Hepatocyte (in vitro differentiated cells): ENCODE measurements at places on chromosomes 6 and 20.

GRCh38 chr20:36720510-36720909 lies 25.4 kb downstream of the NDRG3 start:
- H3K27me3 ChIP-seq, result no peaks in the 10 kb centered on the region
- no peaks in the 10 kb centered on the region for H3K4me1 ChIP-seq
- H3K36me3 ChIP-seq, result no peaks in the 10 kb centered on the region
- H3K4me3 ChIP-seq, result no peak overlapping the region
- no peak for DNase-seq

DNA sequence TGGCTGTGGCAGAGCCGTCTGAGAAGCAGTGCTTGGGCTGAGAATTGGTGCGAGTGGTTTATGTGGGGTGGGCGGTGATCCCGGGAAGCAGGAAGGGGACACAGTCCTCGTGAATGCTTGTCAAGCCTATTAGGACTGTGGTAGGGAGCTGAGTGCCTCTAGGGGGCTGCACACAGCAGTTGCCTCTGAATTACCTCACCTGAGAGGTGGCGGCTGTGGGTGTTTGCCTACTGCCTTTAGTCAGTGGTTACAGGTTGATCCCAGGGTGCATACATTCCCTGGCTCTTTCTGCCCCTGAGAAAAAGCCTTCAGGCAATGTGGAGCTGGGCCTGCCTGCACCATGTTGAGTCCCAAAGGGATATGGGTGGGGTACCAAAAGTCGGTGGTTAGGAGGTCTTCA lies 5.2 kb downstream of the AP5S1 start:
- no peak overlapping the region for H3K27ac ChIP-seq
- no peak for DNase-seq
- no peak overlapping the region for H3K4me3 ChIP-seq
- no peaks in the 10 kb centered on the region for H3K36me3 ChIP-seq
- no peaks in the 10 kb centered on the region for H3K27me3 ChIP-seq

DNA sequence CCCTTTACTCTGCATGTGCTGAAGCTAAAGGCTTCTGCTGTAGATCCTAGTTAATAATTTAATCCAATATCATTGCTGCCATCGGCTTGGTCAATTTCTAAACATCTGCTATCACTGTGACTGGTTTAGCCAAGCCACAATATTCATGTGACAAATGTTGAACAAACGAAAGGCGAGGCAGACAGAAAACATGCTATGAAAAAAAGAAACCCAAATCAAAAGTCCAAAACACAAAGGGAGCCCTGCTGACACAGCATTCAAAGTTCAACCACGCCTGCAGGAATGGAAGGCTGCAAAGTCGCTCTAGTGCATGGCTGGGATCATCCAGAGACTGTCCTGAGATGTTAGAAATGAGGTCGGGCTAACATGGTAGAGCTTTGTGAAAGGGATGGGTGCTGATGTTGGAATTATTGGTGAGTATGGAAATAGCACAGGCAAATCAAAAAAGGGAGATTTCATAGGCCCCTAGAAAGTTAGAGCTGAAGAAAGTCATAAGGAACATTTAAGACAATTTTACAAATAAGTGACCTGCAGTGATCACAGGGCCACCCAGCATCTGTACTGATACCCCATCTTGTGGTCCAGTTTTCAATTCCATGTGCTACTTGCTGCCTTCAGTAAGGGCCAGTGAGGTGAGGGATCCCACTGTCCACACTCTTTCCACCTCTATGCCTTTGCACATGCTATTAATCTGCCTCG lies 8.8 kb upstream of the NHSL1 start:
- H3K27ac ChIP-seq, result peak overlapping the region; percentile 88
- DNase-seq, result peak; percentile 61
- no peaks in the 10 kb centered on the region for H3K36me3 ChIP-seq
- H3K4me3 ChIP-seq, result no peak overlapping the region
- H3K27me3 ChIP-seq, result no peaks in the 10 kb centered on the region
- H3K4me1 ChIP-seq, result peaks cover 36% of the 10 kb centered on the region

GRCh38 chr6:90463359-90463758 lies 123.5 kb downstream of the MAP3K7 start:
- H3K4me3 ChIP-seq, result no peak overlapping the region
- no peaks in the 10 kb centered on the region for H3K36me3 ChIP-seq
- H3K27me3 ChIP-seq, result no peaks in the 10 kb centered on the region
- no peak for DNase-seq

DNA sequence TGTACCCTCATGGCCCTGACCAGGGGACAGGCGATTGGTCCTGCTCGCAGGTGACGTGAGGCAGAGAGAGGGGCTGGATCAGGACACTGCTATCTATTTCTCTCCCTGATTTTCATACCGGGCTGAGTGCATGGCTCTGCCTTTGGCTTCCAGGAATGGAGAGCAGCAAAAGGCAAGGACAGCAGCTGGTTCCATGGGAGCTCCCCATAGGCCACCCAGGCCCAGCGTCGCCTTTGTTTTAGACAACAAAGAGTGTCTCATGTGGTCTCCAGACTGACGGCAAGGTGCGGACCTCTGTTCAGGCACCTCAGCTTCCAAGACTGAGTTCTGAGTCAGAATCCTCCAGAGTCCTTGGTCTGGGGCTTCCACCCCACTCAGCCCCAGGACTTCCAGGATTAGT lies 123.1 kb downstream of the VEGFA start:
- no peaks in the 10 kb centered on the region for H3K36me3 ChIP-seq
- H3K4me3 ChIP-seq, result no peak overlapping the region
- H3K27me3 ChIP-seq, result no peaks in the 10 kb centered on the region
- no peak for DNase-seq

DNA sequence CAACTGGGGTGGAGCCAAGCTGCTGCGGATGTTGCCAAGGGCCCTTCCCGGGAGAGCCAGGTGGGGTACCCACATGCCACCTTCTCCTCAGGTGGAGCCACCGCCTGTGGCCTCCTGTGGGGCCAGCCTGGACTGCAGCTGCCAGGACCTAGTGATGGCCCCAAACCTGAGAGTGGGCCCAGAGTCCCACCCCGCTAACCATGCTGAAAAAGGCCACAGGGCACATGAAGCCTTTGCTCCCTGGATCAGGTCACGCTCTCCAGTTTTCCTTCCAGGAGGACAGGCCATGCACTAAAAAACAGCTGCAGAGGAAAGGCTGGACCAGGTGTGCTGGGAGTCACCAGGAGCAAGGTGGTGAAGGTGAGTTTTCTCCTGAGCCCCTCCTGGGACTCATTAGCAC lies 73.9 kb upstream of the SLC22A16 start:
- H3K27me3 ChIP-seq, result no peaks in the 10 kb centered on the region
- no peak overlapping the region for H3K27ac ChIP-seq
- no peaks in the 10 kb centered on the region for H3K36me3 ChIP-seq
- no peak overlapping the region for H3K4me3 ChIP-seq
- no peaks in the 10 kb centered on the region for H3K4me1 ChIP-seq

GRCh38 chr6:52103623-52104022 lies 16.2 kb upstream of the PKHD1 start:
- no peak for DNase-seq
- H3K4me1 ChIP-seq, result no peaks in the 10 kb centered on the region
- H3K36me3 ChIP-seq, result no peaks in the 10 kb centered on the region
- H3K27ac ChIP-seq, result no peak overlapping the region
- no peaks in the 10 kb centered on the region for H3K27me3 ChIP-seq

GRCh38 chr20:10519361-10520046 lies 84.4 kb downstream of the SLX4IP start:
- H3K4me3 ChIP-seq, result no peak overlapping the region
- H3K4me1 ChIP-seq, result peaks cover 20% of the 10 kb centered on the region
- H3K27ac ChIP-seq, result no peak overlapping the region
- H3K27me3 ChIP-seq, result no peaks in the 10 kb centered on the region

DNA sequence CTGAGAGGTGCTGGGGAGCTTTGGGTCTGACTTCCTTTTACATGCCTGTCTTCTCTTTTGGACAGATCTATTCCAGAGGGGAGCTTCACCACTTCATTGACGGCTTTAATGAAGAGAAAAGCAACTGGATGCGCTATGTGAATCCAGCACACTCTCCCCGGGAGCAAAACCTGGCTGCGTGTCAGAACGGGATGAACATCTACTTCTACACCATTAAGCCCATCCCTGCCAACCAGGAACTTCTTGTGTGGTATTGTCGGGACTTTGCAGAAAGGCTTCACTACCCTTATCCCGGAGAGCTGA lies 13.1 kb downstream of the PRDM1 start:
- no peaks in the 10 kb centered on the region for H3K36me3 ChIP-seq
- H3K4me3 ChIP-seq, result no peak overlapping the region
- peak overlapping the region; percentile 85 for H3K27ac ChIP-seq
- no peaks in the 10 kb centered on the region for H3K27me3 ChIP-seq
- peaks cover 23% of the 10 kb centered on the region for H3K4me1 ChIP-seq

DNA sequence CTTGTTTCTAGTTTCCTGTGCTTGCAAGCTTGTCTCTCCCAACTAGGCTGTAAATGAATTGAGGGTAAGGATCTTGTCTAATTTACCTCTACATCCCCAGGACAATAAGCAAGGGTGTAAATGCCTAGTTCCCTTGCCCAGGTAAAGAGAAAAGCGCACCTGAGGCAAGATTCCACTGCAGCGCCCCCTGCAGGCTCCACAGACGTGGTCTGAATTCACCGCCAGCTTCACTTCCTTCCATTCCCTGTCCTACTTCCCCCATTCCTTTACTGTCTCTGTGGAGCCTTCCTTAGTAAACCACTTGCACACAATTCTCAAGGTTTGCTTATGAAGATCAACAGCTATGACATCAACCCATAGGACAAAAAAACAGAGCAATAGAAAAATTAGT lies 42.3 kb downstream of the ANKEF1 start:
- no peaks in the 10 kb centered on the region for H3K36me3 ChIP-seq
- no peaks in the 10 kb centered on the region for H3K4me1 ChIP-seq
- no peak overlapping the region for H3K27ac ChIP-seq
- no peak overlapping the region for H3K4me3 ChIP-seq

GRCh38 chr6:63740709-63741108 lies 105.1 kb downstream of the PHF3 start:
- H3K27ac ChIP-seq, result no peak overlapping the region
- no peaks in the 10 kb centered on the region for H3K36me3 ChIP-seq
- no peaks in the 10 kb centered on the region for H3K27me3 ChIP-seq

DNA sequence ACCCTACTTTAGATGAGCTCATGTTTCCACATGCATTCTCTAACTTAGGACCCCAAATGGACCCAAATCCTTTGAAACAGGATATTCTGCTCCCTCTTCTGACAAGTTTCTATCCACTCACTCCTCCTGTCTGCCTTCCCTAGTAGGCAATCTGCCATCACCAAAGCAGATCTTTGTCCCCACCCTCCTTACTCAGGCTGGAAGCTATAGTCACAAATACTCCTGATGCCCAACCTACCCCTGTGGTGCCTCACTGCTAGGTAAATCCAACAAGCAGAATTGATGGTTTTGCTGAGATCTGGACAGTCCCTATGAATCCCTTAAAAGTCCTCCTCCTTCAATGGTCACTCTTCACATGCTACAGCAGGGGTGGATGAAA lies 21.7 kb downstream of the ELOVL5 start:
- no peak overlapping the region for H3K4me3 ChIP-seq
- H3K4me1 ChIP-seq, result peaks cover 15% of the 10 kb centered on the region
- DNase-seq, result no peak
- no peaks in the 10 kb centered on the region for H3K36me3 ChIP-seq
- H3K27me3 ChIP-seq, result no peaks in the 10 kb centered on the region

DNA sequence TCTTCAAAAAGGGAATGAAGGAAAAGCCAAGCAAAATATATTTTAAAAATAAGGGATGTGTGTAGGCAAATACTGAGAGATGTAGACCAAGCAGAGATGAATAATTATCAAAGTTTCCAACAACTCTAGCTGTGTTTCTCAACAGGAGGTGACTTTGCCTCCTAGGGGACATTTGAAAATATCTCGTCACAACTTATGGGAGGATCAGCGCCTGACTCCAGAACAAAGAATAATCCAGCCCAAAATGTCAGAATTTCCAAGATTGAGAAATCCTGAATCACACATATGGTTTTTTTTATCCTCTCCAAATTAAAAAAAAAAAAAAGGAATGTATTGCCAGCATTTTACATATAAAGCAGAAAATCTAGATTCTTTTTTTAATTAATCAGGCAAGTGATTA lies 241.2 kb upstream of the ZFP64 start:
- DNase-seq, result no peak
- no peak overlapping the region for H3K27ac ChIP-seq
- H3K36me3 ChIP-seq, result no peaks in the 10 kb centered on the region

- no peak overlapping the region for H3K4me3 ChIP-seq
- H3K27me3 ChIP-seq, result no peaks in the 10 kb centered on the region
- DNase-seq, result no peak
- no peaks in the 10 kb centered on the region for H3K36me3 ChIP-seq
- H3K27ac ChIP-seq, result no peak overlapping the region
Observed at GRCh38 chr20:39163993-39164392, 201.8 kb downstream of the DHX35 start.

DNA sequence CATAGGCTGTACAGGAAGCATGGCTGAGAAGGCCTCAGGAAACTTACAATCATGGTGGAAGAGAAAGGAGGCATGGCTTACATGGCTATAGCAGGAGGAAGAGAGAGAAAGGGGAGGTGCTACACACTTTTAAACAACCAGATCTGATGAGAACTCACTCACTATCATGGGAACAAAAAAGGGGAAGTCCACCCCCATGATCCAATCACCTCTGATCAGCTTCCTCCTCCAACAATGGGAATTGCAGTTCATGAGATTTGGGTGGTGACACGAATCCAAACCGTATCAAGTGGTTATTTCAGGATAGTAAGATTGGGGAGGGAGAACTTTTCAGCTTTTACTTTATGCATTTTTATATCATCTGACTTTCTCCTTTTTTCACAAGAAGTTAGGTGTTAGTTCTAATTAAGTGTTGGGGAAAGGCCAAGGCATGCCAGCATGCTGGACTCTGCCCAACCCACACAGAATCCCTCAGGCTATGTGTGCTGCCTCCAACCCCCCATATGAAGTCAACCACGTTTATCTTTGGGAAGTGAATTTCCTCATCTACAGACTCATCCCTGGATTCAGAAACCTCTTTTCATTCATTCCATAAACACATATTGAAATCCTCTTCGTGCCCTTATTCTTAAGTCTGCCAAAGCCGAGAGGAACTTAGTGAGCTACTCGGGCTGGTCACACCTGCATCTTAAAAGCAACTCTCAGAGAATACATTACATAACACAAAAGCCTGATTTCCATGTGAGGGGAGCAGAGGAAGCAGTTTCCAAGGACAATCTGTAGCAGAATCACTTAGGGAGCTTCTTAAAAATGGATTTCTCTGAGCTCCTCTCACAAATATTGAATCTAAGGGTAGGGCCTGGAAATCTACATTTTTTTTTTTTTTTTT lies 16.7 kb upstream of the CLIC5 start:
- no peak overlapping the region for H3K4me3 ChIP-seq
- no peaks in the 10 kb centered on the region for H3K27me3 ChIP-seq
- peaks cover 4% of the 10 kb centered on the region for H3K4me1 ChIP-seq
- no peak overlapping the region for H3K27ac ChIP-seq
- H3K36me3 ChIP-seq, result no peaks in the 10 kb centered on the region

- no peak overlapping the region for H3K4me3 ChIP-seq
- no peak overlapping the region for H3K27ac ChIP-seq
- no peaks in the 10 kb centered on the region for H3K27me3 ChIP-seq
- no peaks in the 10 kb centered on the region for H3K36me3 ChIP-seq
Observed at GRCh38 chr6:75608956-75609533, 7.4 kb downstream of the SENP6 start.

- no peaks in the 10 kb centered on the region for H3K36me3 ChIP-seq
- H3K27ac ChIP-seq, result no peak overlapping the region
- no peaks in the 10 kb centered on the region for H3K27me3 ChIP-seq
- no peak for DNase-seq
- H3K4me1 ChIP-seq, result no peaks in the 10 kb centered on the region
- H3K4me3 ChIP-seq, result no peak overlapping the region
Observed at GRCh38 chr6:21227486-21227885, 366.1 kb upstream of the SOX4 start.
